ENCODE measurements at places on chromosomes 1 and 21.
A peak's percentile ranks its signal among the peaks of the same experiment; 100 is the strongest.

DNA sequence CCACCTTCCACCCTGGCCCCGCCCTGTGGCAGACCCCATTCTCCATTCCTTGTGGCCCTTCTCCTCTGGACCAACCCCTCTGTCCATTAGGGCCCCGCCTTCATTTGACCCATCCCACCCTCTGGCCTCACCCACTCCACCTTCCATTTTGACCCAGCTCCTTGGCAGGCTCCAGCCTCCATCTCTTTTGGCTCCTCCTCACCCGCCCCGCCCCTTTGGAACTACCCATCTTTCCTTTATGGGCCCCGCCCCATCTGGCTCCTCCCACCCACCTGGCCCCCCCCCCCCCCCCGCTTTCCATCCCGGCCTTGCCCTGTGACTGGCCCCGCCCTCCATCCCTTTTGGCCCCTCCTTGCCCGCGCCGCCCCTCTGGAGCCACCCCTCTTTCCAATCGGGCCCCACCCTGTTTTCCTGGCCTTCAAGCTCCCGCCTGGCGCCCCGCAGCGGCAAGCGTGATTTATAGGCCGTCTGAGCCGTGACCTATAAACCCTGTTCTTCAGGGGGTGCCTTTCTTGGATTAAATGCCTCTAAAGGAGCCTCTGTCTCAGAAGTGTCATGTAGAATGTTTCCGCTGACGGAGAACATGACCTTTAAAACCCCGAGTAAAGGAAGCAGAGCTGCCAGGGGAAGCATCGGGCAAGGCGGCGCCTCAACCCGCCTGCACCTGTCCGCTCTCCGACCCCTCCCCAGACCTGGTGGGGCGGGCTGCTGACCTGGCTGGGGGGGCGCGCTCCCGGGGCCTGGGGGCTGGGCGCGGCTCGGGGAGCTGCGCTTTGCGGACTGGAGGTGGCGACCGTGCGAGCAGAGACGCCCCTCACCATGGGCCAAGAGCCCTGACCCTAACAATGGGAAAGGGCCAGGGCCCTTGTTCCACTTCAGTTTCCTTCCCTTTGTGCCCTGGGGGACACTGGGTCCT, 178.0 kb downstream of the CAMTA1 start:
- peak; percentile 14 for DNase-seq

- no peak for DNase-seq
These were observed 71.2 kb downstream of the LHX4 start for GRCh38 chr1:180301135-180301742.

GRCh38 chr1:63894627-63895265, 120.9 kb downstream of the ROR1 start:
- no peak for DNase-seq

DNA sequence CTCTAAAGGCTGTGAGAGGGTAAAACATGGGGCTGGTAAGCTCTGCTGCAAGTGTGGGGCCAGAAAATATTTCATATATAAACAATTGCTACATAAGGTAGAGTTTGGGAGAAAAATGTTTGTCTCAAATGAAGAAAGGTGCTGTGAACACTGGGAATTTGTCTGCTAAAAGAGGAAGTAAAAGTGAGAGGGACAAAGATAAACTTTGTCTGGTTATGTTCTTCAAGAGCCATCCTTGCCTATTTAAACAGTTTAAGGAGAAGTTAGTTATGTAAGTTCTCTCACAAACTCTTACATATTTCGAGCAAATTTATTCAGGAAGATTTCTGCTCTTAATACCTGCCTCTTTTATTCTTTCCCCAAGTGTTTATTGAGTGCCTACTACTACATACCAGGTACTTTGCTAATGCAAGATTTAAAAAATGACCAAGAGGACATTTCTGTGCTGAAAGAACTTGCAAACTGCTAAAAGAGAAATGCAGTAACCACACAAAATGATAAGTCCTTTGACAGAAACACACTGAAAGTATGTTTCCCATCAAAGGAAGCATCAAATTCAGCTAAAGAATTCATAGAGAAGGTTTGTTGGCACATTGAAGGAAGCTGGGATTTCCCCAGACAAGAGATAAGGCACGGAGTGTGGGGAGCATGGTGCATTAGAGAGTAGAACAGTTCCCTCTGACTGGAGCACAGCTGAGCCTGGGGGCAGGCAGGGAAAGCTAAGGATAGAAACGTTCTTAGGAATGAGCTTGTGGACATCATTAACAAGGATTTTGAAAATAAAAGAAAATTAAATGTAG, 549.1 kb downstream of the PTBP2 start:
- no peak for DNase-seq

DNA sequence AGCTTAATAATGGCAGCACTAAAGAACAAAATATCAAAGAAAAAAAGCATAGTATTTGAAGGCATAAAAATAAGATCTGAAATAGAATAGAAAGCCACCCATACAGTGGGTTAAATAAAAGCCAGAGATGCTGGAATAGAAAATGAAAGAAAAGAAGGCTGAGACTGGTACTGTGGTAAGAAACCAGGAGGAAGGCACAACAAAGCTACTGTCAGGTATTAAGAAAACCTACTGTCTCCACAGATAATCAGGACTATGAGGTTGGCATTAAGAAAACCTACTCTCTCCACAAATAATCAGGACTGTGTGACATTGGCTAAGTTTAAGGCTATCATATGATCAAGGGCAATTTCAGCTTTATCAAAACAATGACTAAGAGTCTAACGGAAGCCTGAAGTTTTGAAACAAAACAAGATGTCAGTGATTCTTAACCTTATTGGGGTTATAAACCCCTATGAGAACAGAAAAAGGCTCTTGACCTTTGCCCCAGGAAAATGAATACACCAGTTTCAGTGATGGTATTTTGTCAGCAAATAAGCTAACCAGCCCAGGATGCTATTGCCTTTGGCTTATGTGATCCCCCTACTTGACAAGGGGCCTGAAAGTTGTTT, 24.4 kb downstream of the MCOLN2 start:
- no peak for DNase-seq

- no peak for DNase-seq
These were observed 258.6 kb downstream of the NPHP4 start for GRCh38 chr1:5733596-5733995.

DNA sequence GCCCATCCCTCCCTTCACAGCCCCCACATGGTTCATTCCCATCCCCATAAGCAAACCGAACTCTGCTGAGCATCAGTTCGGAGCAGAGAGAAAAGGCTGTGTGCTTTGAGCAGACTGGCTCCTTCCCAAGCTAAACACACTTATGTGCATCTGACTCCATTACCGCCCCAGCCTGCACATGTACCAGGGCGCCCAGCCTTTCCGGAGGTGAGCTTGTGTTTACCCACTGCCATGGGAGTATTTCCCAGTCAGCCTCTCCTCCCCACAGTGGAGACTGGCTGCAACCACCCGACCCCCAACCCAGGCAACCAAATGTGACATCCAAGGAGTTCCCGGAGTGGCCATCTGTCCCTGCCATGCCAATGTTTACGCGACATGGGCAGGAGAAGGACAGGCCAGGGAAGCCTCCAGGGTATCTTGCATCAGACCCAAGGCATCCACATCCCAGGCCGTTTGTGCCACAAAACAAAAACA, 9.4 kb downstream of the TIAM1 start:
- DNase-seq = peak; percentile 83

- DNase-seq = no peak
These were observed 106.0 kb downstream of the NOS1AP start for GRCh38 chr1:162175379-162176081.

- no peak for DNase-seq
These were observed 387.9 kb downstream of the NUF2 start for GRCh38 chr1:163709636-163710035.

DNA sequence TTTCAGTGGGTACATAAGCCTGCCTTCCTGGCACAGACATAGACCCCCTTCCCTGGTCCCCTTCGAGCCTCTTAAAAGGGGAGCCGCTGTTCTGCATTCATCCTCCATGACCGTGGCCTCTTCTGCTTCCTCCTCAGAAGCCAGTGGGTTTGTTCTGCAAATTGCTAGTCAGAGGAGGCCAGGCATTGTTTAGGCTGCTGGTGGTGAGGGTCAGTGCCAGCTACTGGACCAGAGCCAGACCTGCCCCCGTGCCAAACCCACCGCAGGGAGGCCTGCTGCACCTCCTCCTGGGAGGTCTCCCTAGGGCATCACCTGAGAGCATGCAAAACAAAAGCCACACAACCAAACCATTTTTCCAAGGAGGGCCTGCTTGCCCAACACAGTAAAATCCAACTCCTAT, 178.4 kb downstream of the MIS18A start:
- no peak for DNase-seq

DNA sequence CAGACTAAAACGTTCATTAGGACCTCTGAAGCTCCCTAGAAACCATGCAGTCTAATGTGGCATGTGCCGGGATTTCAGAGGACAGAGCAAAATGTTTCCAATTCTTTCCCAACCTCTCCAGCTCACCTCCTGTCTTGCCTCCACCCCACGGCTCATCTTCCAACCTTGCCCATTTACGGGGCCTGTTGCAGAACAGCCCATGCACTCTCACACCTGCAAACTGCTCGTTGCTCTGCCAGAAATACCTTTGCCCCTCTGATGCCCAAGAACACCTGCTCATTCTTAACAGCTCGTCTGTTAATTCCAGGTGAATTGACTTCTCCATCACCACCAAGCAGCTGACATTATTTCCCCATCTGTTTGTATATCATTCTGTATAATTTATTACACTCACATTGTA, 53.9 kb upstream of the LBR start:
- no peak for DNase-seq

- no peak for DNase-seq
These were observed 60.0 kb downstream of the BACE2 start for GRCh38 chr21:41228006-41228370.

DNA sequence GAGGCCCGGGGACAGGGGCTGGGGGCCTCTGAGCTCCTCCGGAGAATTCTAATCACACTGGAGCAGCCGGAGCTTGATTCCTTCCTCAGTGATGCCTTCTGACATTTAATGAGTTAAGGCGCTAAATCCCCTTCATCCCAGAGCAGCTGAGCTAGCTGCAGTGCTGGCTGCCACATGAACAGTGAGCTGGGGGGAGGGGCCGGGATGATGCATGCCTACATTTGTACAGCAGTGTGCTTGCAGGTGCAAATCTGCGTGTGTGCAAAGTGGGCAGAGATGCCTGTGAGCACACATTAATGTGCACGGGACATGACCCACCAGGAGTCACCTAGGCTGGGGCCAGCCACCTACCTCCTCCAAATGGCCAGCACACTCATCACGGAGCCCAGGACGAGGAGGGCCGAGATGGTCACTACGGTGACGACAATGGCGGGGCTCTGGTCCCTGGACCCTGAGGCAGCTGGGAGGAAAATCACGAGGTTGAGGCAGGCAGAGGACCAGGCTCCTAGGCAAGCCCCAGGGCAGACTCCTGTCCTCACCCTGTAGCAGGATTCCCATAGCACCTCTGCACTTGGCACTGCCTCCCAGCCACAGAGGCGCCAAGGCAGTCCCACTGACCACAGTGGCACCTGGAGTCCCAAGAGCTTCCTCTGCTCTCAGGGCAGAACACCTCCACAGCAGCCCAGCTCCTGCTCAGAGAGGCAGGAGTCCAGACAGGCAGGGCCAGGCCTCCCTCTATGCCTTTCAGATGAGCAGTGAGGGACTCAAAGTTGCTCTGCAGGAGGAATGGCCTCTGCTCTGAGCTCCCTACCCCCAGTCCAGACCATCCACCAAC, 34.7 kb downstream of the CDCA8 start:
- no peak for DNase-seq

GRCh38 chr21:40809673-40810197, 37.2 kb downstream of the DSCAM start:
- no peak for DNase-seq

GRCh38 chr1:42593486-42594100, 64.6 kb upstream of the PPIH start:
- no peak for DNase-seq

GRCh38 chr1:205568469-205569361, 63.1 kb downstream of the ELK4 start:
- peak; percentile 60 for DNase-seq

- peak; percentile 58 for DNase-seq
These were observed 7.8 kb downstream of the KCNJ10 start for GRCh38 chr1:160062230-160062532.

DNA sequence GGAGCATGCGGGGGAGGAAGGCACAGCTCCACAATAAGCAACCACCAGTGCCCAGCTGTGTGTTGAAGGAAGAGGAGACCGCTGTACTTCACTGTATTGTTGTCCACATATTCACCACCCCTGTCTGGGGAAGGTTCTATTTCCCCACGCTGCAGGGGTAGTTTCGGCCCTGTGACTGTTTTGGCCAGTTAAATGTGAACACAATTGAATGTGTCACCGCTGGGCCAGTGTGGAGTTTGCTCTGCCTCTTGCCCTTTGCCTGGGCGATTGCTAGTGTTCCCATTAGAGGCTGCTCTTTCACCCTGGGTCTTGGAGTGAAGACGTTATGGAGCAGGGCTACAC, 32.6 kb downstream of the UBE4B start:
- no peak for DNase-seq

- no peak for DNase-seq
These were observed 71.3 kb upstream of the PRDX6 start for GRCh38 chr1:173405834-173406233.

DNA sequence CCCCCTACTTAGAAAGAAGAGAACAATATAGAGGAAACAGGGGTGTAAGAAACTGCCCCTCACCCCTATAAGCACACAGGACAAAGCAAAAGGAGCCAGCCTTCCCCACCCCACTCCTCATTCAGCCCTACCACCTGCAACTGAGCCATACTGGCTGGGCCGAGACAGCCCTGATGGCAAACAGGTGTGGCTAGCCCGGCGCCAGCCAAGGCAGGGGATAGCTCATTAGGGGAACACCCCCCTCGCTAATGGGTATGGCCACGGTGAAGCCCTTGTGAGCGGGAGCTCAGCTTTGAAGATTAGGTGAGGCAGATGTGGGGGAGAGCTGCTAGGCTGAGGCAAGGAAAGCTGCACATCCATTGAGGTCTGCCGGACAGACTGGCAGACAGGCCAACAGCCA, 65.5 kb downstream of the ERI3 start:
- no peak for DNase-seq

GRCh38 chr1:143720087-143721023, 251.4 kb downstream of the FAM72C start:
- peak; percentile 59 for DNase-seq

DNA sequence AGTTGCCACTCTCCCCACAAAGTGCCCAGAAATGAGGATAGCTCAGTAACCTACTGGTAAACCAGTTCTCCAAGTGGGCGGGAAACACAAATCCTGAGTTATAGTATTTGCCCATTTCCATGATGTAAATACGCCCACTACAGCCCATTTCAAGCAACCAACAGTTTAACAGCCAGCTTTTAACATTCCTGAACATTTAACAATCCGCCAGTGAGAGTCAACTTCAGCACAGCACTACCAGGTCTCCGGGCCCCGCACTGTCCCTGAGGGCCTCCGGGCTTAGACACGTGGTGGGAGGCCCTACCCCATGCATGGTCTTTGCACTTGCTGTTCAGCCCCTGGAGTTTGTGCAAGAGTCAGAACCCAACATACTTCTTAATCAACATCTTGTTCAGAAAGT, 132.0 kb upstream of the CTTNBP2NL start:
- no peak for DNase-seq

- no peak for DNase-seq
These were observed 5.0 kb upstream of the MRPL24 start for GRCh38 chr1:156745881-156746280.
